ENCODE measurements at places on chromosomes 13 and 19.

GRCh38 chr19:44757735-44758505 is 9.4 kb downstream of the BCL3 start:
- no peak for DNase-seq

DNA sequence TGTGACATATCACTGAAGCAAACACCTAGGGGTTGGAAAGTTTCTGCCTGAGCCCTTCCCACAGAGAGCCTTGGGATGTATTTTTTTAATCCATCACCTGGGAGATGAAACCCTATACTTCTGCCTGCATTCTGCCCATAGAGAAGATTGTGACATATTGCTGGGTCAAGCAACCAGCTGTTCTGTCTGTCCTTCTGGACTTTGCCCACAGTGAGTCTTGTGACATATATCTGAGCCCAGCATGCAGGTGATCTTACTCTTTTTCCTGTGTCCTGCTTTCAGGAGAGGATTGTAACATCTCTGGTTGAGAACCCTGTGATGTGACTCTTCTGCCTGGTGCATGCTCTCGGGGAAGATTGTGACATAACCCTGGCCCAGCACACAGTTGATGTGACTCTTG is 24.9 kb upstream of the ZNF681 start:
- no peak for DNase-seq

DNA sequence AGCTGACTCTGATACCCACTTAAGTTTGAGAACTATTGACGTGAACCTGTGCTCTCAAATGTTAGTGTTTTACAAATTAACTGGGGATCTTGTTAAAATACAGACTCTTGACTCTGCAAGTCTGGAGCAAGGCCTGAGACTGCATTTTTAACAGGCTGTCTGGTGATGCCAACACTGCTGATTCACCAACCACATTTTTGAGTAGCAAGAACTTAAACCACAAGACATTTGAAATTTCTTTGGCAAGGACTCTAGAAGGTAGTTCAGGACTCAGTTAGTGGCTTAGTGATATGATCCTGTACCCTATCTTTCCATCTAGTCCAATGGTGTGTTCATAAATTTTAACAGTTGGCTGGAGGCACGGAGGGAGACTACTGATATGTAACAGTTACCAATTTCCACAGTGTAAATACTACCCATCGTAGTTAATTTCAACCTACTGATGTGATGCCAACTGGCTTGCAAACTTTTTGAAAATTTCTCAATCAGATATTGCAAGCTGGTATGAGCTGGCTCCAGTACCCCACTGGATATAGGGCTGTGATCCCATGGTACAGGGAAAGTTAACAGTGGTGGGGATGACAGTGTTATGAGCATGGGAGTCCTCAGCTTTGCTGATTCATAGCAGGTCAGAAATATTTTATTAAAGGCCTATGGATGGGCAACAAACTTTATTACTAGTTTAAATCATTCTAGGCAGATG is 255.1 kb downstream of the TBC1D4 start:
- no peak for DNase-seq

GRCh38 chr13:99366075-99366987 is 59.1 kb upstream of the GPR183 start:
- DNase-seq = no peak

GRCh38 chr19:2588081-2588777 is 112.3 kb downstream of the GADD45B start:
- DNase-seq = no peak

- no peak for DNase-seq
Observed at GRCh38 chr19:11534538-11534937, 4.1 kb upstream of the CNN1 start.

All from GM19239 (cell line).